Stimulated activated naive CD8-positive, alpha-beta T cell treated with anti-CD3 and anti-CD28 coated beads, Interleukin-15, Interleukin-2, amounts not matched to agents 100 U/mL and 50 U/mL, for 24 hours (primary cell): ENCODE measurements at places on chromosomes 12 and 14.
A peak's percentile ranks its signal among the peaks of the same experiment; 100 is the strongest.

DNA sequence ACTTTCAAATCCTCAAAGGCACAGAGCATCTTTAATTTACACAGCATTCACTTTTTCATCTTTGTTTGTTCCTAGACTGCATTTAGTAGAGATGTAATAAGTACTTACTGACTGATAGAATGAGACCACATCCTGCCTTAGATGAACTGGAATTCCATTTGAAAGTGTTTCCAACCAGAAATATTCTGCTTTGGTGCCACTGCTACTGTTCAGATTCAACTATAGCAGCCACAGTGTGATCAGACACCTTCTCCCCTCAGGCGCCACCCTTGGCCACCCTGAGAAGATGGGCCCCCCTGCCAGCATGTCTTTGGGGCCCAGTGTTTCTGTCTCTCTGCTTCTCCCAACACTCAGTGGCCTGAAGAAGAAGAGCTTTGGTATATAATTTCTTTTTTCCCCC, 449.1 kb downstream of the RAD51B start:
- no peak for DNase-seq

- DNase-seq: no peak
Observed at GRCh38 chr12:115387467-115387901, 703.5 kb upstream of the TBX3 start.

DNA sequence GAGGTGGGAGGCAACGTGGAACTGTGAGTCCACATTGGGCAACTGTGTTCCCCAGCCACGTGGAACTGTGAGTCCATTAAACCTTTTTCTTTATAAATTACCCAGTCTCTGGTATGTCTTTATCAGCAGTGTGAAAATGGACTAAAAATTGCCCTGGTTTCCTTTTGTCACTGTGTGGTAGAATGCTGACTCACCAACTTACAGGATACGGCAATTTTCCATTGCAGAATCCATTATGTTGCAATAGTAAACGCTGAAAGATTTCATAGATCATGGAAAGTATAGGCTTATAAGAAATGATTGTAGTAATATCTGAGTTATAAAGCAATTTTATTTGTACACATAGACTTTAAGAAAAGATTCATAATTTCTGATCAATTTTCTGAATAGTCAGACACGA, 93.0 kb downstream of the GTF2A1 start:
- no peak for DNase-seq

GRCh38 chr12:95395696-95396095, 78.3 kb upstream of the METAP2 start:
- DNase-seq: no peak

- no peak for DNase-seq
Observed at GRCh38 chr12:48866052-48866711, 512 bp upstream of the RND1 start.

- DNase-seq: no peak
Observed at GRCh38 chr12:49260166-49260565, 4.7 kb upstream of the TUBA1C start.

DNA sequence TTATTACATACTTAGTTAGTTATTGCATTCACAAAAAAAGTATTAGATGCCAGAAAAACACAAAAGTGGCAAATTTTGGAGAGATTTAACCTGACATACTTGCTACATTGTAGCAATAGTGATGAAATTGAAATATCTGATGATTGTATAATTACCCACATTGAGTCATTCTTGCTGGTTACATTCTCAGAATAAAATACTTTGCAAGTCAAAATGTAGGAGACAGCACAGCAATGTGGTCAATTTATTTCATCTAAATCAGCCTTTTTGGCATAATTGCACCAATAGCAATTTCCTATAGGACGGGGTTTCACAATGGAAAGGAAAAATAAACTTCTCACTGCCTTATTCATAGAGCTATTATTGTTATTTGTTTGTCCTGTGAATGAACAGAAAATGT, 125.0 kb upstream of the ETV6 start:
- no peak for DNase-seq

- DNase-seq: no peak
Observed at GRCh38 chr14:99735189-99736135, 51.4 kb downstream of the CYP46A1 start.

DNA sequence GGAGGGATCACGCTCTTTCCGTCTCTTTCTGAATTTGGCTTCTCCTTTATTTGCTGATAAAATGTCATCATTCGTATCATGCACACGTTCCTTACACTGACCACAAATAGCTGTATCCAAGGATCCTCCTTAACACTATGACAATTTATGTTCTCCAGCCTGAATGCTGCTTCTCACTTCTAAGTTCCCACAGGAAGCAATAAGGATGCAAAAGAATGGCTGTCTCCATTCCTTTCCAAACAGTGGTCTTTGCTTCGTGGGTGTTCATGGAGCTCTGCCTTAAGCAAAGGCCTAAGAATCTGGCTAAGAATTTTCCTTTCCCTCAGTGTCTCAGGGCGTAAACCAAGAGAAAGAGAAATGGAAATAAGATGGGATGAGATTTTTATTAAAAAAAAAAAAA, 200.2 kb downstream of the ITPR2 start:
- DNase-seq: no peak

- DNase-seq: no peak
Observed at GRCh38 chr14:68633131-68633991, 159.5 kb downstream of the ZFP36L1 start.

- no peak for DNase-seq
Observed at GRCh38 chr12:75655315-75655806, 144.0 kb upstream of the KRR1 start.

- no peak for DNase-seq
Observed at GRCh38 chr12:1509413-1510052, 84.8 kb downstream of the FBXL14 start.

- DNase-seq: no peak
Observed at GRCh38 chr14:84533791-84534190, 996.2 kb upstream of the FLRT2 start.

GRCh38 chr12:101785671-101786070, 45.1 kb downstream of the GNPTAB start:
- no peak for DNase-seq

DNA sequence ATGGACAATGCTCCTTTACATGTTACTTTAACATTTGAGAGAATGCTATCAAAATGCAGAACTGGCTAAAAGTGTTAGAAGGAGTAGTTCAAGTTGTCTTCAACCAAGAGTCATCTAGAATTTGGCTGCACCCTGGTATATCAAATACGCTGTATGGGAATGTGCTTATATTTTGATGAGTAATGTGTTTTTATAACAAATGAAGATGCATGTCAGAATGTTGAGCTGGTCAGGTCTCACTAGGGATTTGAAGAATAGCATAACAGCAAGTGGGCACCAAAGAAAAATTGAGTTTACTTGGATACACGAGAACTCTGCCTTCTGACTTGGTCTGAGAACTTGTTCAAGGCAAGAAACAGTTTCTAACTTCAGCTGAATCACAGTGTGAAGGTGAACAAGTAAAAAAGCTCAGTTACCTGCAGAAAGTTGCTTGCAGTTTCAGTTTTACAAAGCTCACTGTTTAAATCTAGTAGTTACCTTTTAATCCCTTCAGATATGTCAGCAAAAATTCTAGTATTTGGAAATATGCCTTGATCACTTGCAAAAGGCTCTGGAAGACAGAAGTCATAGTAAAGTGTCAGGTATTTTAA, 82.3 kb downstream of the PDE3A start:
- DNase-seq: no peak

DNA sequence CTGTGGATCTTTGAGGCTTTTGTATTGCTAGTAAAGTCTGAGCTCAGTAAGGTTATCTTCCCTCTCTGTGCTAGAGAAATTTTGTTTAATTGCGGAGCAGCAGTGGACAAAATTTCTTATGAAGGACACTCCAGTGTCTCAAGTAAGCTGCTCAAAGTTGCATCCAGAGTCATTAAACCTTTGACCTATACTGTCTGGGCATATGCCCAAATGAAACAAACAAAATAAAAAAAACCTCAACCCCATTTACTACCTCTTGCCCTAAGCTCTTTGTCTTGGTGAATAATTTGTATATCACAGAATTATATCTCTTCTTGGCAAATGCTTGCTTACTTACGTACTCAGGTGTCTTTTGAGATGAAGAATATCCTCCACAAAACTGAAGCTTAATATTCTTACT, 465.2 kb downstream of the SOX5 start:
- no peak for DNase-seq

GRCh38 chr12:62844915-62845314, 90.0 kb downstream of the PPM1H start:
- DNase-seq: no peak

DNA sequence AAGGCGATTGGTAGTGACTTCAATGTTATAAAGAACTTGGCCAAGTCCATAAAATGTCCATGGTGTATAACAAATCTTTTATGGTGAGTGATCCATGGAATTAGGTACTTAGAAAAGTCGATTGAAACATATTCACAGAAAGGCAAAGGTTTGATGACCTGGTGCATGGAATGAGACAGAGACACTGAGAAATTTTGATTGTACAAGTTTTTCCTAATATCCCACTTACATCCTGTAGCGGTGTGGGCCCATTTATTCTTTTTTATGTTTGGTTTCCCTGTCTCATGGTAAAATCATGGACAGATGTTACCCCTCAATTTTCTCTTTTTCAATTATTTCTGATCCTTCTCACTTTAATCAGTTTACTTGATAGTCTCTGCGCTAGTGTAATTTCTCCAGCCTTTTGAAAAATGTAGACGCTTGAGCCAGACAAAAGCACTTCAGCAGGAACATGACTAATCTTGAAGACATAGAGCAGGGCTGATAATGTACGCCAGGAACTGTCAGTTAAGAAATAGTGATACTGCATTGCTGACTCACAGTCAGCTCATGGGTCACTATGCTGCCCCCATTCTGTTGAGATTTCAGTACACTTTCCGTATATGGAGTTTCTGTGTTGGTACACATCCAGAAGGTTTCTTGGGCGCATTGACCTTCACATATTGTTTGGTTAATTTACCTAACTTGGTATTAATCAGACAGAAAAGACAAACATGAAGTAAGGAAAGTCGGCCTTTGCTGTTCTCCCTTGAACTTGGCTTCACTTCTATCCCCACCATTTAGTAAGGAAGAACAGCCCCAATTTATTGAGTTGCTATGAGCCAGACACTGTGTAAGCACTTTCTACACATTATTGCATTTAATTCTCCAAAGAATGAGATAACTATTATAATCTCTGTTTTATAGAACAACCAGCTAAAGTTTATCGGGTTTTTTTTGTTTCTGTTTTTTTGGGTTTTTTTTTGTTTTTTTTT, 841.7 kb downstream of the DIO2 start:
- DNase-seq: no peak

- no peak for DNase-seq
Observed at GRCh38 chr12:2509137-2509536, 285.6 kb upstream of the FKBP4 start.

- DNase-seq: no peak
Observed at GRCh38 chr12:31023271-31023724, 50.4 kb upstream of the DDX11 start.

DNA sequence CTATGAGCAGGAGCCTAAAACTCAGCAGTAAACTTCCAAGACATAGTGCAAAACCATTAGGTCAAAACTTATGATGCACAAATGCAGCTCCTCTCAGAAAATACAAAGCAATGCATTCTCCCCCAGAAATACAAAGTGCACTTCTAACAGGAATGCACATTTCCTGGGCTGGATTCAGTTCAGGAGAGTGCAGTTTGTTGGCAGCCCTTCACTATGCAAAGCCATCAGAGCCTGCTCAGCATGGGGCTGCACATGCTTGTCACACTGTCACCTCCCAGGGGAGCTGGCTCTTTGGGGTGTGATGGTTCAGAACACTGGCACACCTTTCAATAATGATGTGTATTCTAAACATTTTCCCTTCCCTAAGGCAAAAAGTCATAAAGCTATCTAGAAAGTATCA, 110.4 kb downstream of the KCNK10 start:
- DNase-seq: no peak

DNA sequence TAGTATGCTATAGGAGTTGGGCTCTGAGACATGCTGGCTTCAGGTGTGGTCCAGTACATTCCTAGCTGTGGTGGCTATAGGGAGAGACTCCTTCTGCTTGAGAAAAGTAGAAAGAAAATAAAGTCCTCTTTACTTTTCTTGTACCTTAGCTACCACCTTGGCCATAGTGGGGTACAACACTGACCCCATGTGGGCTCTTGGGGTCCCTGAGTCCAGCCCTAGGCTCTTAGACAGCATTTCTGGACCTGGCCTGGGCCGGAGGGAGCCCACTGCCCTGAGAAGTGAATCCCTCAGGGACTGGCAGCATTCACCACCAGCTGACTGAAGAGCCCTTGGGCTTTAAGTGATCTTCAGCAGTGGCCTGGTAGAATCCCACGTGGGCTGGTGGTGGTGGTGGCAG, 143.1 kb downstream of the SYT10 start:
- DNase-seq: no peak

DNA sequence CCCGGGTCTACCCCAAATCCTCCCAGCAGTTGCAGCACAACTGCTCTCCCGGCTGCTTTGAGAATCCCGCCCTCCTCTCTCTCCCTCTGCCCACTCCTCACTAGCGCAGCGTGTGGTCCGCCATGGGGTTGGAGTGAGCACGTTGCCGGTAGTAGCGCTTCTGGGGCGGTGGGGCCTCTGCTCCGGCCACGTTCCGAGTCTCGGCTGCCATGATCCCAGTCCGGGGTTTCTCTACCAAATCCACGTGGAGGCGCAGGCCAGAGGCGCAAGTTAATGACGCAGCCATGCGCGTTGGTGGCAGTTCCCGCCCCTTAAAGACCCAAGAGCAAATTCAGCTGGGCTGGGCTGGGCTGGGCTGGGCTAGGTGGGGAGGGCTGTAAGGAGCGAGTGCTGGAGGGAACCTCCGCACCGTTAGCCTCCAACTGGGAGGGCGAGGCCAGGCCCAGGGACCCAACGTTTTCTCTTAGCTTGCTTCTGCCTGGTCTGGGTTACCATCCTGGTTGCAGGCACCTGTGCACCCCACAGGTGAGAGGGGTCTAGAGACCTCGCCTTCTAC, at the start of gene METTL1:
Gene METTL1 (minus strand): TSS at position 233 of the 556 bp plus-strand sequence. CDS start 22 bp downstream, at position 211.
- peak; percentile 93 for DNase-seq

DNA sequence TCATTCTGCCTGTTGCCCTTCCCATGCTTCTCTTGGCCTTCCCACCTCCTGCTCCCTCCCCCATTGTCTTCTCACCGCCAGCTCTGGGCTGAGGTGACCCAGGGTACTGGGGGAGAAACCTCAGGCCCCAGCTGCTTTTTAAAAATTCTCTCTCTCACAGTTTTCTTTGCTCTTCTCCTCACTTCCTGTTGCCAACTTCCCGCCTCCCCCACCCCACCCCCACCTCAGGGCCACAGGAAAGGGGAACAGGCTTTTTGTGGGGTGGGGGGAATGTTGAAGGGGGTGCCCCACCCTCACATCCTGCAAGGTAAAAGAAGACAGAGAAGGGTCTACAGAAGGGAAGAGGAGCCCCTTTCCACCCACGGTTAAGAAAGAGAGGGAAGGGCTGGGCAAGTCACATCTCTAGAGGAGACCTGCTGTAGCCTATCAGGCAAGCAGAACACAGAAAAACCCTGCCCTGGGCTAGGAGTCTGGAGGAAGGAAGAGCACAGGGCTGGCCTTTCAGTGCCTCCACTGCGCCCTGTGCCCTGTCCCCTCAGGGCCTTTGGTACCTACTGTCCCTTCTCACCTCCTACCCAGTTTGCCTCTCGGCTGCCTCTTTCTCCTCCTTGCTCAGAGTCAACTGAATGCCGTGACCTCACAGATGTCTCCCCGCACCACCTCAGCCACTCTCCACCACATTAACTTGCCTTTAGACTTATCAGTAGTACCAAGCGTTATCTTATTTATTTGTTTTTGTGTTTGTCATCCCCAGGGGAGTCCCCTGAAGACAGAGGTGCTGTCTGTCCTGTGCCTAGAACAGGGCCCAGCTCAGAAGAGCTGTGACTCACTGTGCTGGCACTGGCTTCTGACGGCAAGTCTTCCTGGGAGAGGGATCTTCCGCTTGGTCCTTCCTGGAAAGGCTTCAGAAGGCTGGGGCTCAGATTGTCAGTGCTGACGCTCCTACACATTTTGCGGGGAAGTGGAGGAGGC, 1.7 kb downstream of the ARHGAP9 start:
- peak; percentile 54 for DNase-seq
